ENCODE measurements at places on chromosomes 5 and 9. TPM values are rescaled to one million over a fixed set of nuclear protein-coding genes. Genes with fewer than 3 reads are reported as not detected.

- H3K27me3 ChIP-seq, result no peaks in the 10 kb centered on the region
- H3K4me1 ChIP-seq, result no peaks in the 10 kb centered on the region
- DNase-seq, result no peak
- no peak overlapping the region for H3K4me3 ChIP-seq
- no peak overlapping the region for H3K27ac ChIP-seq
These were observed 266.4 kb upstream of the IRX4 start for GRCh38 chr5:2149195-2149539.

PTGR1 gene
- total RNA-seq, result 18.9 TPM

- no peaks in the 10 kb centered on the region for H3K27me3 ChIP-seq
- no peaks in the 10 kb centered on the region for H3K4me1 ChIP-seq
- H3K4me3 ChIP-seq, result no peak overlapping the region
- no peaks in the 10 kb centered on the region for H3K36me3 ChIP-seq
- DNase-seq, result no peak
- H3K27ac ChIP-seq, result no peak overlapping the region
These were observed 142.0 kb downstream of the FAM114A2 start for GRCh38 chr5:153896701-153897100.

- DNase-seq, result no peak
- H3K27me3 ChIP-seq, result no peaks in the 10 kb centered on the region
- no peak overlapping the region for H3K27ac ChIP-seq
- H3K4me3 ChIP-seq, result no peak overlapping the region
- H3K36me3 ChIP-seq, result no peaks in the 10 kb centered on the region
These were observed 25.9 kb downstream of the MAT2B start for GRCh38 chr5:163531272-163531671.

DNA sequence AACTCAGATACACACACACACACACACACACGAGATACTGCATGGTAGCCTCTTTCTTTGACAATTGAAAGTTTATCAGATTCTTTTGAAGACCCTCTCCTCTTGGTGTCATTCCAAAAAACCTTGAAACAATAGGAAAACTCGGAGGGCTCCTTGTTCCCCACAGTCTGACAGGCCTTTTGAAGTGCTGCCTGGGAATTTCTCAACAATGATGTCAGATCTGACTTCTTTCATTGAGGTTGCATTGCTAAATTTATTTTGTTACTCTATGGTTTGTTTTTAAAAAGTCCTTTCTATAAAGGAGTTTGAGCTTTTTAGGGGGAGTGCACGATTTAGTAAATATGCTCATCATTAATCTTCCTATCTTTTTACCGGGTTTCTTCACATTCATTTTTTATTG, 583.9 kb downstream of the SEMA5A start:
- H3K27ac ChIP-seq, result no peak overlapping the region
- no peaks in the 10 kb centered on the region for H3K36me3 ChIP-seq
- H3K27me3 ChIP-seq, result no peaks in the 10 kb centered on the region
- H3K4me3 ChIP-seq, result no peak overlapping the region
- no peaks in the 10 kb centered on the region for H3K4me1 ChIP-seq
- DNase-seq, result no peak

DNA sequence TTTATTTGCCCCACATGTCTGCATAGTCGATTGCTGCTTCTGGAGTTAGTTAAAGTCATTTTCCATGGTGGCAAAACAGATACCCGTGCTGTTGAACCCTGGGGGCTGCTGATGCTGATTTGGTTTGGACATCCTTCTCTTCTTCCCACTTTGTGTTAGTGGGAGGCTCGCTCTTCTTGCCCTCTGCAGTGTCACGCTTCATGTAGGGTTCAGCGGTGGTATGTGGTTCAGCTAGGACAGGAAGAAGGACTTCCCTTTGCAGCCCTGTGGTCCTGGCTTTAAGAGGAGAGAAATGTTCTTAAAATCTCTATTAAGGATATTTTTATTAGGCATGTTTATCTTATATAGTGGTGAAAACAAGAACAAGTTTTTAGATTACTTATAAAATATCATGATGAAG, 36.2 kb downstream of the SLC36A1 start:
- peaks cover 3% of the 10 kb centered on the region for H3K36me3 ChIP-seq
- no peak for DNase-seq
- H3K4me1 ChIP-seq, result no peaks in the 10 kb centered on the region
- H3K4me3 ChIP-seq, result no peak overlapping the region
- H3K27ac ChIP-seq, result no peak overlapping the region

- H3K4me3 ChIP-seq, result no peak overlapping the region
- H3K27me3 ChIP-seq, result no peaks in the 10 kb centered on the region
- H3K36me3 ChIP-seq, result no peaks in the 10 kb centered on the region
- peak; percentile 64 for DNase-seq
- H3K4me1 ChIP-seq, result no peaks in the 10 kb centered on the region
These were observed 157.1 kb downstream of the ARRDC3 start for GRCh38 chr5:91225848-91226686.

PLPPR1 gene
- total RNA-seq, result not detected

CTSL gene
- 60.2 TPM for total RNA-seq

DNA sequence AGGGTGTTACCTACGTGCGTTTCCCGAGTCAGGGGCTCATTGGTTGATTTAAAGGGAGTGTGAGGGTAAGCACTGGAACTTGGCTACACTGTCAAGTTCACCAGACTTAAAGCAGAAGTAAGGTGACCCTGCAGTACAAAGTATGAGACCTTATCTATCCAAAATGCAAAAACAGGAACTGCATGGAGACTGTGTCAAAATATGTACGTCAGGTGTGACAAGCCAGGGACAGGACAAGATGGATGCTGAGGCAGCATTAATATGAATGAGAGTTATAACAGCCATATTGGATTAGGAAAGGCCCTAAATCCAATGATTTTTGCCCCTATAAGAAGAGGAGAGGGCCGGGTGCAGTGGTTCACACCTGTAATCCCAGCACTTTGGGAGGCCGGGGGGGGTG, 15.4 kb upstream of the SUSD3 start:
- no peak for DNase-seq
- H3K27me3 ChIP-seq, result no peaks in the 10 kb centered on the region
- no peak overlapping the region for H3K4me3 ChIP-seq
- H3K4me1 ChIP-seq, result no peaks in the 10 kb centered on the region

FOXD4L5 gene
- not detected for total RNA-seq

TAF11L2 gene
- total RNA-seq, result not detected

DNA sequence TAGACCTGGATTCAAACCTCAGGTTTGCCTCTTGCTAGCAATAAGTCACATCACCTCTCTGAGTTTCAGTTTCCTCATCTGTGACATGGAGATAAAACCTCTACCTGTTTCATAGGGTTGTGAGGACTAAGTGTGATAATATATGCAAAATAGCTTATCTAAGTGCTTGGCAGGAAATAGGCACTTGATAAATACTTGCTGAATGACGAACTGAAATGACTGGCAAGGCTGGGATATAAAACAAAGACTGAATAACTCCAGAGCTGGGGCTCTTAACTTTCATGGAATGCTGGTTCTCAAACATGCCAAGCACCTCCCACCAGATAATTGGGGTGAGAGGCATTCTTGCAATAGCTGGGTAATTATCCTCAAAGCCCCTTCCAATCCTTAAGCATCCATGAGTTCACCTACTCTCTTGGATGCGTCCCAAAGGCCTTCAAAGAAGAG, 87.6 kb downstream of the ADRB2 start:
- H3K4me1 ChIP-seq, result no peaks in the 10 kb centered on the region
- DNase-seq, result no peak
- H3K36me3 ChIP-seq, result no peaks in the 10 kb centered on the region
- no peak overlapping the region for H3K27ac ChIP-seq

DNA sequence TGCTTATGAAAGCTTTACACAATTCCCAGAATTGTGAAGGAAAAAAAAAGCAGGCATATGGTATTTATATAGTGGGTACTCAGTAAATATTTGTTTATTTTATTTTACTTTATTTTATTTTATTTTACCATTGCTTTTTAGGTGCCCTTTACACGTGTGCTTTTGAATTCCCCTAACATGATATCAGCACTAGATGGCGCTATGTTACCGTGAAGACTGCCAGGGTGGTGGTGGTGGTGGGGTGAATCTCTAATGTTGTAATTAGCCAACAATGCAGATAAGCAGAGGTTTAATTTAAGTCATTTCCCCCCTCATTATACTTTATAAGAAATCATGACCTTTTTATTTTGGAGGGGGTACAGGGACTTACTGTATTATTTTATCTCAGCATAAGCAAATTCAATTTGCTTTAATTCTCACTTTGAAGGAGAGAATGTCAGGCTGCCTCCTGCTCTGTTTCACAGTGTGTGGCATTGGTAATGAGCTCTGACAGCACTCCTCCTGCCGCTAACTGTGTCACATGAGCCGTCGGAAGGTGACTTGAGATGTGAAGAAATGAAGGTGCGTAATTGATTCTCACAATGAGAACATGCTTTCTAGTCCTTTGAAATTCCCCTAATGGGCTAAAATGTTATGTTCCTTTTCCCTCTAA, 165.6 kb downstream of the YTHDC2 start:
- H3K27me3 ChIP-seq, result no peaks in the 10 kb centered on the region
- peak; percentile 7 for DNase-seq
- H3K36me3 ChIP-seq, result no peaks in the 10 kb centered on the region
- H3K4me1 ChIP-seq, result no peaks in the 10 kb centered on the region

SHC3 gene
- 5.7 TPM for total RNA-seq

All from body of pancreas (tissue), 4 donors.